ENCODE measurements at places on chromosomes 2 and 18.

DNA sequence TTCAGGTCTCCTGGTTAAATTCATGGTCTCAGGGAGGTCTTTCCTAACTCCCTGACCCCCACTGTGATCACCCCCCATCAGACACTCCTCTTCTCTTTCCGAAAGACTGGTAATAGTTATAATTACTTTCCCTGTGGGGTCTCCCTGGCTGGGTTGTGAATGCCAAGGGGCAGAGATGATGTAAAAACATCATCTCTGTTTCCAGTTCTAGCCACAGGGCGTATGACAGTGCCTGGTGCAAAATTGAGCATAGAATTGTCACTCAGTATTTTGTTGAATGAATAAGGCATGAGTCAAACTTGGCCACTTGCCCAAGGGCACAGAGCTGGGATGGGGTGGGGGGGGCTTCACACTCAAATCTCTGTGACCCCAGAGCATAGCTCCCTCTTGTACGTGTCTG, 65.2 kb downstream of the LTBP1 start:
- no peak for DNase-seq

- no peak for DNase-seq
These were observed 122.5 kb downstream of the TPGS2 start for GRCh38 chr18:36706134-36706881.

DNA sequence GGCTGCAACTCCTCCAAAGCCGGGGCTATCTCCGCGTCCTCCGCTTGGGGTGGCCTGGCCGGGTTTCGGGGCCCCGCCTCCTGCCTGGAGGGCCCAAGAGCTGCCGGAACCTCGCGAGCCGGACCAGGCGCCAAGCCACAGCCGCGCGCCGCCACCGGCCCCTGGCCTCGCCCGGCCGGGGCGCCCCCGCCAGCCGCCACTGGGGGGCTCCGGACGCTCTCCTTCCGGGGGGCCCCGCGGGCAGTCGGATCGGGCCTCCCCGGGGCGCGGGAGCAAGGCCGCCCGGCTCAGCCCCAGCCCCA, 17.4 kb upstream of the HAAO start:
- DNase-seq = peak; percentile 81

- no peak for DNase-seq
These were observed 6.0 kb downstream of the IRS1 start for GRCh38 chr2:226793646-226794045.

GRCh38 chr2:126662621-126663020, 6.7 kb downstream of the GYPC start:
- no peak for DNase-seq

GRCh38 chr2:1847846-1848598, 103.7 kb upstream of the PXDN start:
- no peak for DNase-seq

GRCh38 chr2:148570989-148571388, 73.6 kb upstream of the EPC2 start:
- DNase-seq = no peak

GRCh38 chr2:22360735-22361374, 1024.1 kb upstream of the KLHL29 start:
- DNase-seq = no peak

DNA sequence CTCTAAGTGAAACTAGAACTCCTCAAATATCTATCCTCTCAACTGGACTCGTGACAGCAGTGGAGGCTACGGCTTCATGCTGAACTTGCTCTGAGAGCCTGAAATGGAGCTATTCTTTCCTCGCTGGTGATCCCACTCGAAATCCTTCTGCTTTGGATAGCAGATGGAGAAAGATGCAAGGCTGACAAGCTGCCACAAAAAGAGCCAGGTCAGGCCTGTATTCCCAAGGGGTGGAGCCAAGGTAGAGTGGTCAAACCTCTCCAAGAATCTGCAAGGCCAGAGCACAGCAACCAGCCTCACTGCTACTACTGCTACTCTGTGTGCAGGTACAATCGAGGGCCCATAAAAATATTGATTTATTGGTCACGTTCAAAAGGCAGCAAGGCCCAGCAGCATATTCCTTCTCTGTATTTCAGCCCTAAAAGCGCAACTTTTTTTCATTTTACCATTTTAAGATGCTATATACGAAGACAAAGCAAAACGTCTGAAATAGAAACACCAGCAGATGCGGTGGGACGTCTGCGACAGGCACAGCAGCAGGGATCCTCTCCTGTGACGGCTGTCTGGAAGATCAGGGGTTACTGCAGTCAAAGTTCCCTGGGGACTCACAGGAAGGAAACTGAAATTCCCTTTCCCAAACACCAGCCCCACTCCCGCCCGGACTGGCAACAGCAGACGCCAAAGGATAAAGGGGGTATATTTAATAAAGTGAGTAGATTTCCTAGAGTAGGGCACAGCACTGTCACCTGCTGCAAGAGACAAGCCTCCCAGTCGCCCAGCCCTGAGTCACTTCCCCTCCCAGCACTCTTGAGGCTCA, 2.4 kb downstream of the SPRED2 start:
- DNase-seq = no peak

DNA sequence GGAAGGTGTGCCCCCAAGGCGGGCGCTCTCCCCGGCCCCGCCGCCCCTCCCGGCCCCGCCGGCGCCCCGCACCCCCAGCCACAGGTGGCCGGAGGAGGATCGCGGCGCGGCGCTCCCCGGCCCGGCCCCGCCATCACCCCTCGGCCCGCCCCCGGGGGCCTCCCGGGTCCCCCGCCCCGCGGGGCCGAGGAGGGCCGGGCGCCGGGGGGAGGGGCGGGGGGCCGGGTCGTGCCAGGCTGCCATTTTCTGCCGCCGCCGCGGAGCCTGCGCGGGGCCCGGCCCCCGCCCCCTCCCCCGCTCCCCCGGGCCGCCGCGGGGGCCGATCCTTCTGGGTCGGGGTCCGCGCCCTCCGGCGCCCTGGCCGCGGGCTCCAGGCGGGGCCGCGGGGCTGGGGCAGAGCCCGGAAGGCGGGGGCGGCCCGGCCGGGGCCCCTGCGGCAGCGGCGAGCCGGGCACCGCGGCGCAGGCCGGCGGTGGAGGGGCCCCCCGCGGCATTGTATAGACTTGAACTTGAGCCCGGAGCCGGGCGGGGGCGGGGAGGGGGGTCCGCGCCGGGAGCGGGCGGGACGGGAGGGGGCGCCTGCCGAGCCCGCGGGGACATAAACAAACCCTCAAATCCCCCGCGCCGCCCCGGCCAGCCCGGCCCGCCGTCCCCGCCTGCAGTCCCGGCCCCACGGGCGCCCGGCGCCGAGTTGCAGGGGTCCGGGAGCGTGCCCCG, 556 bp downstream of the DNMT3A start:
- no peak for DNase-seq

DNA sequence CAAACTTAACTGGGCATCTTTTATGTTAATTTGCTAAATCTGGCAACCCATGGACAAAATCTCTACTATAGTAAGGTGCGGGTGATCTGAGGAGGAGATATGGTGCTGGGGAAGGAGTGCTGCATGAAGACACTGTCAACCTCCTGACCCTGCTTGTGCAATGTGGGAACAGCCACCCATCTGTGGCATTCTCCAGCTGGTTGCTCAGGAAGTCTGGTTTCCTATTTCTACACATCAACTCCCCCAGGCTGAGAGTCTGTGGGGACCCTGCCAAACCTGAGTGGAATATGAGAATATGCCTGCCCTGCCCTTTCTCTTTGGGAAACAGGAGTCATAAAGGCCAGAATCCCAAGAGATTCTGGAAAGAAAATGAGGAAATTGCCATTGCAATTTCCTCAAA, 60.1 kb upstream of the PAX3 start:
- no peak for DNase-seq

- DNase-seq = no peak
These were observed 591 bp downstream of the SLC16A14 start for GRCh38 chr2:230068016-230068650.

DNA sequence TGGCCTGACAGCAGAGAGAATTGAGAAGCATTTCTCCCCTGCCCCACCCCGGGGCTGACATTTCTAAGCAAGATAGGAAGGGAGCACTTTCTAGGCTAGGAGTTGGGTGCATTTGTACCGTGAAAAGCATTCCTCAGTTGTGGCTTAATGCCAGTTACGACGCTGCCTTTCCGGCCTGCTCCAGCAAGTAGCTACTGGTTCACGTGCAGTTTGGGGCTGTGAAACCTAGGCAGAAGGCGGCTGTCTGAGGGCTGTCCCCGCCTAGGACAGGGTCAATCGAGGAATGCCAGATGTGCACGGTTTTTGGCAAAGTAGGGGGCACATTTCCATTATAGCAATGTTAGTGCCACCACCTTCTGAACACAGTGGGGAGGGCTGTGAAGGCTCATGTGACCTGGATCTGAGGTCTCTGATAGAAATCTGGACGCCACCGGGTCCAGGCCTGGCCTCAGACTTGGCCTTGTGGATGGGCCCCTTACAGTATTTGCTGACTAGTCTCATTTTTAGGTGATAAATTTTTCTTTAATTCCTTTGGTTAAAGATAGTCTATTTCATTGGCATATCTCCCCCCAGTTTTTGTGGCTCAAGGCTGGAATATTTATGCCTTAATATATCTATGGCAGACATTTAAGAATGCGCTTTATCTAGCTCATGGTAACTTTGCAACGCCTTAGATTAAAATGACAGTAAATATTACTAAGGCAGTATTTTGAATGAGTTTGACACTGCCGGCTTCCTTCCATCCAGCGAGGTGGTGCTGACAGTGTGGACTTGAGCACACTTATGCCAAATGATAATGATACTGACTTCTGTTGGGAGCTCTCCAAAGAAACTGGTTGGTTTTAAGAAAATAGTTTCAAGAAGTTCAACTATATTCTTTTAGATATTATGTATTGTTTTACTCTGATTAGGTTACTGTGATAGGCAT, 78.7 kb downstream of the LPIN1 start:
- no peak for DNase-seq

DNA sequence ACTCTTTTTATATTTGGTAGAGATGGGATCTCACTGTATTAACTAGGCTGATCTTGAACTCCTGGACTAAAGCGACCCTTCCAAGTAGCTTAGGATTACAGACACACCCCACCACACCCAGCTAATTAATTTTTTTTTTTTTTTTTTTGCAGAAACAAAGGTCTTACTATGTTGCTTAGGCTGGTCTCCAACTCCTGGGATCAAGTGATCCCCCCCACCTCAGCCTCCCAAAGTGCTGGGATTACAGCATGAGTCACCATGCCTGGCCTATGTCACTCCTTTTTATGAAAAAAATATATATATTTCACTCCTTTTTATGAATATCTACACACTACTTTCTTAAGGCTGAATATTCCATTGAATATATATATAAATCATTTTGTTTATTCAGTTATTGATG, 162.8 kb downstream of the MGAT5 start:
- DNase-seq = no peak

GRCh38 chr2:240383099-240383758, 52.2 kb upstream of the GPC1 start:
- DNase-seq = no peak

GRCh38 chr2:19801367-19802080, 100.3 kb downstream of the TTC32 start:
- peak; percentile 55 for DNase-seq

GRCh38 chr2:33212151-33212550, 264.3 kb upstream of the RASGRP3 start:
- no peak for DNase-seq

Data from breast epithelium (tissue), 4 donors.